ENCODE measurements at places on chromosomes 1 and 21.

- no peak for DNase-seq
Measured at GRCh38 chr1:226635456-226635941, 86.9 kb downstream of the STUM start.

- DNase-seq, result no peak
Measured at GRCh38 chr1:230868736-230869385, 540 bp upstream of the C1orf198 start.

DNA sequence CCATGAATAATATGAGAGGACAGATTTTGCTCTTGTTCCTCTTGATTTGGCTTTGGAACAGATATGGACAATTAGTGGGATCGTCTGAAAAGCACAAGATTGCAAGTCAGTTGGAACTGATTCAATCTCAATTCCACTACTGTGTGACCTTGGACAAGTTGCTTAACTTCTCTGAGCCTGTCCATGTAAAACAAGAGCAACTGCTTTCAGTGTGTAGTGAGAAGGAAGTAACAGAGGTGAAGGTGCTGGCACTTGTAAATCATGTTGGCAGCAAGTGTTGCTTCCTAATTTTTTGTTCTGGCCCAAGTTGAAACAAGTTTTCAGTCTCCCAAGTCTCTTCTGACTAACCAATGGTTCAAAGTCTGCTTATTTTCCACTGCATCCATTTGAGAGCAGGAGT is 15.3 kb downstream of the INKA2 start:
- DNase-seq, result no peak

DNA sequence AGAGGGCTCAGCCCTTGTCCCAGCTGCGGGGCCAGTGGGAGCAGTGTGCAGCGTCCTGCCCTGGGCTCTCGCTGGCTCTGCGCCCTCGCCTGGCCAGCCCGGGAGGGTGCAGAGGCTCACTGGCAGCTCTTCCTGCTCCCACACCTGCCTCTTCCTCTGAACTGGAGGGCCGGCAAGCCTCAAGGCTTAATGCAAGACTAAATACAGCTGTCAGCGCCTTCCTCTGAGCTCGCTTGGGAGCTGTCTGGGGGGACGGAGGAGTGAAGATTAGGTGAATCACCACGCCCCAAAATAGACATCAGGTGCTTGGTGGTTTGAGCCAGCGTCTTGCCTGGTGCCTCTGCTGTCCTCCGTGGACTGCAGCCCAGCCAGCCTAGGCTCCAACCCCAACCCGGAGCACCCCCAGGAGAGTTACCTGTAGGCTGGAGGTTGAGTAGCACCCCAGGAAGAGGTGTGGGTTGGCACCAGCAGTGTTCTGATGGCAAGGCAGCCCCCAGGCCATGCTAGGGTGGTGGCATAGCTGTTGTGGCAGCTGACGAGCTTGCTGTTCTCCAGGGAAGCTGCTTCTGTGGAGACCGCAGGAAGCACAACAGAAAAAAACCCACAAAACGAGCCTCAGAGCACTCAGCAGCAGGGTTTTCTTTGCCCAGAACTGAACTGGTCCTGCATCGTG is 36.9 kb downstream of the UMODL1 start:
- no peak for DNase-seq

GRCh38 chr1:59007820-59008598 is 224.2 kb upstream of the JUN start:
- DNase-seq, result no peak

- no peak for DNase-seq
Measured at GRCh38 chr1:244388961-244389360, 62.7 kb downstream of the ADSS2 start.

- DNase-seq, result no peak
Measured at GRCh38 chr1:234780112-234780511, 170.1 kb upstream of the IRF2BP2 start.

DNA sequence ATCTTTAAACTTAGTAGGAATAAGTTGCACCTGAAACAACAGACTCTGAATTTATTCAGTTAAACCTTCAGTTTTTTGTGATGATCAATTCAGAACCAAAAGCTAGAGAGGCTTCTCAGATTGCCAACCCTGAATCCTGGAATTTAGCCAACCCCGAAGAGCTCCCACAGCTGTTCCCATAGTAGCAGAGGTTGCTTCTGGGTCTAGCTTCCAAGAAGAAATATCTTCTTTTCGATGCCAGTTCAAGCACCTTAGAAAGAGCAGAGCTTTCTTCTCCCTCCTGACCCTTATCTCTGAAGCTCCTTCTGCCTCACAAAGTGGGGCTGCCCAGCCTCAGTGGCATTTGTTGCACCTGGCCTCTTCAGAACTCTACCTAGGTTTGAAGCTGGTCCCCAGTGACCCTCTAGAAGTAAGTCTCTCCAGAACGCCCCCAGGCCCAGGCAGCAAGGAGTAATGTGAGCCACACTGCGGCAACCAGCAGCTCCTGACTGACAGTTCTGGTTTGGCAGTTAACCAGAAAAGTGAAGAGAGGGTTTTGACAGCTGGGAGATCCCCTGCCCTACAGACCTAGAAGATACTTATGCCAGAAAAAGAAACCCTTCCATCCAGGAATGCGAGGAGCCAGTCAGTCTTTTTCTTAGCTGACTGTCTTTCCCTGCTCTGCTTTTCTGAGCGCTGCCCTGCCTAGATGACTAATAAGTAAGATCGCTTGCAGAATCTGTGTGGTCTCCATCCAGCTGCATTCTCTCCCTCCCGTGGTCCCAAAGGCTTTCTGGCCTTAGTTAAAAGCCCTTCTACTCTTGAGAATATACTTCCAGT is 165.9 kb downstream of the ADGRL4 start:
- no peak for DNase-seq
